Posterior cingulate gyrus (tissue), 11 donors: ENCODE measurements at places on chromosomes 5 and 9.

DNA sequence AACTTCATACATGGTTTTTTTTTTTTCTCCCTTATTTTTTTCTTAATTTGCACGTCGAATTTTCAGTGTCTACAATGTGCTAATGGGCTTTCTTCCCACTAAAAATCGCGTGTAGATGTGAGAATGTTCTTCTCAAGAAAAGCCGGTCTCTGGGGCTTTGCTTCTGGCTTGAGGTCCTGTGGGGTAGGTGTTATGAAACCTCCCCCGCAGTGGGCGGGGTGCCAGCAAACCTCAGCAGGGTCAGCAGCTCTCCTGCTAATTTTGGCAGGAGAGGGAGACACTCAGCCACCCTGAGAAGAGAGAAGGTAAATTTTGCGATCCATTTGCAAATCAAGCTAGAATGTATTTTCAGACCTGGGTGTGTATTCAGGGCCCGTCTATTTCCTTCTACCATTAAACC, 59.9 kb downstream of the NPR3 start:
- DNase-seq: no peak

- no peak for DNase-seq
These were observed 311.9 kb upstream of the ANKH start for GRCh38 chr5:15183520-15183919.

DNA sequence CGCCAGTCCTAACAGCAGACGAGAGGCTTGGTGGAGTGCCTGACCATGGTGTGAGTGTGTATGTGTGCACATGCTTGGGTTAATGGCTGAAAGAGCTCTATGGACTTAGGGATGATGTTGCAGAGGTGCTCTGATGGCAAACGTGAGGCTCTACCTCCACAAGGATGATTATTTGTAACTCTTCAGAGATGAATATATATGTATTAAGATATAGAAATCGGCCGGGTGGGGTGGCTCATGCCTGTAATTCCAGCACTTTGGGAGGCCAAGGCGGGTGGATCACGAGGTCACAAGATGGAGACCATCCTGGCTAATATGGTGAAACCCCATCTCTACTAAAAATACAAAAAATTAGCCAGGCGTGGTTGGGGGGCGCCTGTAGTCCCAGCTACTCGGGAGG, 253.4 kb upstream of the CDH18 start:
- DNase-seq: no peak

DNA sequence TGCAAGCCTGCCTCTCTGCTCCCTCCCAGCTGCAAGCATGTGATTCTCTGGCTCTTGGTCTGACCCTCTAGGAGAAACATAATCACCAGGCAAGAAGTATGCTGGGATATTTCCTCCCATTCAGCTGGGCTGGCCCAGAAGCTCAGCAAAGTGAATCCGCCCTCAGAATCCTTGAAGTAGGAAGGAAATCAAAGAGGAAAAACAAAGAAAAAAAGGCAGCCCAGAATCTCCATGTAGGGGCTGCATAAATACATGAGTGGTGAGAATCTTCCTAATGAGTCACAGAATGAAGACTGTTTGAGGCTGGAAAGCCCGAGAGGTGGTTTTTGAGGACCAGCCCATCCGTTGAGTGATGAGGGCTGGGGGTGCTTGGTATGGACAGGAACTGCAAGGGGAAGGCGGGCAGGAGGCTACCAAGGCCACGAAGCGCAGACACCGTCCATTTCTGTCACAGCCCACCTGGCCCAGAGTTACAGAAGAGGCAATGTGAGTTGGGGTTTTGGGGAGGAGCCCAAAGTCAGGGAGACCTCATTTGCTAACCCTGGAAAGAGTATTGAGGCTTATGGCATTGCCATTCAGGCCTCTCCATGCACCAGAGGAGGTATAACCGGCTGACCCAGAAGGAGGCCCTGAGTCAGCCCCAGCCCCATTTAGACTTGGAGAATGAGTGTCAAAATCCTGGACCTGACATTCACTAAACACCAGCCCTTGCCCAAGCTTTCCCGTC, 33.4 kb upstream of the TGFBR1 start:
- DNase-seq: no peak

- no peak for DNase-seq
These were observed 5.5 kb upstream of the TNIP1 start for GRCh38 chr5:151086192-151086869.

GRCh38 chr5:69092969-69093368, 845 bp upstream of the SLC30A5 start:
- no peak for DNase-seq
